ENCODE measurements at places on chromosomes 2 and 18.

GRCh38 chr18:48022531-48023329 lies 92.3 kb upstream of the SMAD2 start:
- DNase-seq: no peak

GRCh38 chr2:30653847-30654246 lies 153.4 kb downstream of the CAPN13 start:
- DNase-seq: no peak

GRCh38 chr2:74843899-74844298 lies 10.0 kb downstream of the HK2 start:
- peak; percentile 9 for DNase-seq

- no peak for DNase-seq
Observed at GRCh38 chr18:79775441-79776221, 22.1 kb upstream of the KCNG2 start.

- DNase-seq: no peak
Observed at GRCh38 chr18:74388227-74388626, 68.9 kb downstream of the DIPK1C start.

- no peak for DNase-seq
Observed at GRCh38 chr2:148613231-148614013, 31.1 kb upstream of the EPC2 start.

- no peak for DNase-seq
Observed at GRCh38 chr18:57469884-57470283, 34.7 kb downstream of the ONECUT2 start.

DNA sequence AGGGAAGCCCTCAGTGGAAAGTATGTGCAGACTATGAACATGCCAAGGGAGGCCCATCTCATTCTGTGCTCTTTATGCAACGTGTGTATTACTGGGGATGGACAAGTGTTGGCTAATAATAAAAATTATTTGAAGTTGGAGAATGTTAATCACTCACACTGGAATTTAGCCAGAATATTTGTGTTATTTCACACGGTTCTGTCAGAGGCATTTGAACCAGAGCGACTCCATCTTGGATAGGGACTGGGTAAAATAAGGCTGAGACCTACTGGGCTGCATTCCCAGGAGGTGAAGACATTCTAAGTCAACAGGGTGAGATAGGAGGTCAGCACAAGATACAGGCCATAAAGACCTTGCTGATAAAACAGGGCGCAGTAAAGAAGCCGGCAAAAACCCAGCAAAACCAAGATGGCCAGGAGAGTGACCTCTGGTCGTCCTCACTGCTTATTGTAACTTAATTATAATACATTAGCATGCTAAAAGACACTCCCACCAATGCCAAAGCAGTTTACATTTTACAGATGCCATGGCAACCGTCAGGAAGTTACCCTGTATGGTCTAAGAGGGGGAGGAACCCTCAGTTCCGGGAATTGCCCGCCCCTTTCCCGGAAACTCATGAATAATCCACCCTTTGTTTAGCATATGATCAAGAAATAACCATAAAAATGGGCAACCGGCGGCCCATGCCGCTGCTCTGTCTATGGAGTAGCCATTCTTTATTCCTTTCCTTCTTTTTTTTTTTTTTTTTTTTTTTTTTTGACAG lies 2.6 kb upstream of the FZD5 start:
- no peak for DNase-seq

GRCh38 chr2:64643838-64644457 lies 9.8 kb downstream of the SERTAD2 start:
- DNase-seq: no peak

DNA sequence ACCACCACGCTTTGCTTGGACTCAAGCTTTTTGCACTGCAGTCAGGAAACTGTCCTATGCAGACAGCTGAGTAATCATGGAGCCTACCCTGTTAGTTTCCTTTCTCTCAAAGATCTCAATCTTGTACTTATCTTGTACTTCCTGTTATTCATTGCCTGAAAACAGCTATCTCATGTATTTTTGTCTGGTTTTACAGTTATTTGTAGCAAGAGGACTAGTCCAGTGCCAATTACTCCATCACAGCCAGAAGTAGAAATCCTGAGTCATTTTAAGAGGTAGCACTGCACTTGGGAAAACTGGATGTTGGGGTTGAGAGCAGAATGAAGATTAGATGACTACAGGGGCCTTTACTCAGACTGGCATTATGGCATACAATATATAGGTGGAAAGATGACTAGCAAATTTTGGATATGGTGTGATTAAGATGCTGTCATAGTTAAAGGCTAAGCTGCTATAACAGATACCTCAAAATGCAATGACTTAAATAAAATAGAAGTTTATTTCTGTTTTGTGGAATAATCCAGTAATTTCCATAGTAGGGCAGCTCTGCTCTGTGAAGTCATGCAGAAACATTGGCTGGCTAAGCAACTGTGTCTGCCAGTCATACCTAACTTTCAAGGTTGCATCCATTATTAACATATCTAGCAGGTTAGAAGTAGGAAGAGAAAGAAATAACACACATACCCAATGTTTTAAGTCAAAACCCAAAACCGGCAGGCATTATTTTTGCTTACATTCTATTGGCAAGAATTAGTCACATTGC lies 21.1 kb upstream of the CHMP3 start:
- no peak for DNase-seq

DNA sequence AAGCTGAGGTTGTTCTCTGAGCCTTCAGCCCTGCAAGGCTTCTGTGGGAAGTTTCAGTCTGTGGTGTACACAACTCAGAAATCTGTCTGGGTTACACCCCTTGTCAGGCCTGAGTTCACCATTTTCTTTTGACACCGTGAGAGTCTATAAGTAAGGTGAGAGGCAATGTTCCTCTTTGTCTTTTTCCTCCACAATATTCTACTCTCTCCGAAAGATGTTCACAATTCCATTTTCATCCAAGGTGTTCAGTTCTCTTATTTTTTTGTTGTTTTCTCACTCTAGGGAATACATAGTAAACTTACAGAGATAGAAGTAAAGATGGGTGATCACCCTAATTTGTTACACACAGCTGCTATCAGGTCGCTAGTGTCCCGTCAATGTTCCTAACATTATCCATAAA lies 3.2 kb downstream of the ERMN start:
- no peak for DNase-seq

DNA sequence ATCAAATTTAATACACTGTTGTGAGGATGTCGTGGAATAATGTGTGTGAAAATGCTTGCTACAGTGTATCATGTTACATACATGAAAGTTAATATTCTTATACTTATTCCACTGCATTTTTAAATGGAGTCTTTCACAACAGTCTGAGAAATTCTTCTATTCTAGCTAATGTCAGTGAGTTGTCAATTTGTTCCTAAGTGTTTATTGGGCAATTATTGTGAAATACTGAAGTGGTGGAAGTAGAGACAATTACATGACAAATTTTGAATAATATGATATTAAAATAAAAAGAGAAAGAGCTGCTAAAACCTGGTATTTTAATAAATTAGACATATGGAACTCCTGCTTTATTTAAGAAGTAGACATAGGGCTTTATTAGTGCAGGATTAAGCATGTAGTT lies 176.1 kb downstream of the PTPRM start:
- no peak for DNase-seq

Data from activated T-cell treated with anti-CD3 and anti-CD28 coated beads for 1 hour (primary cell).